PC-9 (cell line): ENCODE measurements at places on chromosomes 5 and 9. TPM values are rescaled to one million over a fixed set of nuclear protein-coding genes. Genes with fewer than 3 reads are reported as not detected.

GRCh38 chr9:4519604-4520003 lies 29.3 kb downstream of the SLC1A1 start:
- DNase-seq = no peak

DOCK8 gene
- 7.5 and 8.1 TPM in 2 replicates for total RNA-seq

GRCh38 chr9:35954942-35955546 lies 2.9 kb downstream of the OR2S2 start:
- DNase-seq = peak; percentile 56

GRCh38 chr5:37839407-37840052 lies at the start of gene GDNF:
GDNF (minus strand) TSS chr5:37840041; CDS start chr5:37834796, 5,245 bp downstream.
- DNase-seq = no peak

DNA sequence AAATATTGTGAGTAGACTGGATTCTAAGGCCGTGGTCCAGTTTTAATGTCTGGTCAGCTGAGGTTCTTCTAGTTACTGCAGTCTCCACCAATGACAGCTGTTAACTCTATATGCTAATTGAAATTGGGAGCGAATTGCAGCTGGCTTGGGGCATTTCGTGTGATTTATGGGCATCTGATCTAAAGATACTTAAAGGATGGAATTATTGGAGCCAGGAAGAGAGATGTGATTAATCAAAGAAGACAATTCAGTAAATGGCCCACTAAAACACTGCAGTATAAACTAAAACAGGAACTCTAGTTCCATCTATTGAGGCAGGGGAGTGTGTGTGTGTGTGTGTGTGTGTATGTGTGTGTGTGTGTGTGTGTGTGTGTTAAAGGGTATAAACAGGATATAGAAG lies 157.5 kb upstream of the IQGAP2 start:
- no peak for DNase-seq

PALM2AKAP2 gene
- total RNA-seq = 2.1 and 3.1 TPM in 2 replicates
